Osteocyte (in vitro differentiated cells): ENCODE measurements at places on chromosomes 3 and 15. TPM values are rescaled to one million over a fixed set of nuclear protein-coding genes. Genes with fewer than 3 reads are reported as not detected.

The NAA50 gene
- 82.8 and 83.1 TPM in 2 replicates for total RNA-seq

The ETV5 gene
- total RNA-seq = 58.4 and 63.6 TPM in 2 replicates

The PLA2G4E gene
- total RNA-seq = not detected in 2 replicates

DNA sequence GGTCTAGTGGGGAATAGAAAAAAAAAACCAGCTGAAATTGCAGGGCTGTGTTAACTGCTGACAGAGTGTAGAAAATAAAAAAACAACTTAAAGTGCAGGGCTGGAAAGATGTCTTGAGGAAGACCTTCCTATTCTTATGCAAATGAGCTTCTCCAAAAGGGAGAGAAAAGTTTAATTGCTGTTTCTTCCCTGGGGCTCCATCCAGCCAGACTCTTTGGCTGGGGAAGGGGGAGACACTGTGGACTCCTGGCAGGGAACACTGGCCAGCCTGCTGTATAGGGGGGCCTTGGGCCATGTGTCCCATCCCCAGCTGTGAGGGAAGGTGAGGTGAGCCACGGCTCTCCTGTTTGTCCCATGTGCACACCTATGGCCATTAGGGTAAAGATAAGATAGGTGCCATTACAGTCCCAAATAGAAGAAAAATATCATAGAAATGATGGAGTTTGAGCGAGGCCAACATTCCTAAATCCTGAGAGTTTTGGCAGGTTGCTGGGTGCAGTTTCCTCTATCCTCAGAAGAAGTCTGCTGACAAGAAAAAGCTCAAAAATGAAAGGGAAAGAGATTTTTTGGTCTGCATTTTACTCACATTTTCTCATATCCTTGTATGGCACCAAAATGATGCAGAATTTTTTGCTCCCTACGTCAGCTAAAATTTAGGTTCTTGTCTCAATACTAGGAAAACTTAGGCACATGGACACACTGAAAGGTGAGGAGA lies 901.7 kb downstream of the PLOD2 start:
- no peaks in the 10 kb centered on the region for H3K27me3 ChIP-seq
- no peak overlapping the region for H3K4me3 ChIP-seq
- H3K4me1 ChIP-seq = no peaks in the 10 kb centered on the region
- H3K27ac ChIP-seq = no peak overlapping the region
- no peak for DNase-seq

- DNase-seq = no peak
- H3K27ac ChIP-seq = no peak overlapping the region
- peaks cover 58% of the 10 kb centered on the region for H3K4me1 ChIP-seq
- H3K36me3 ChIP-seq = no peaks in the 10 kb centered on the region
These were observed 112.5 kb downstream of the IGF2BP2 start for GRCh38 chr3:185712337-185712736.

- H3K27ac ChIP-seq = no peak overlapping the region
- DNase-seq = no peak
- no peak overlapping the region for H3K4me3 ChIP-seq
- no peaks in the 10 kb centered on the region for H3K36me3 ChIP-seq
- peaks cover 6% of the 10 kb centered on the region for H3K27me3 ChIP-seq
These were observed 195.2 kb upstream of the DPPA4 start for GRCh38 chr3:109532257-109533216.

- H3K27ac ChIP-seq = no peak overlapping the region
- DNase-seq = no peak
These were observed 100.6 kb downstream of the KLHL25 start for GRCh38 chr15:85694091-85694490.

DNA sequence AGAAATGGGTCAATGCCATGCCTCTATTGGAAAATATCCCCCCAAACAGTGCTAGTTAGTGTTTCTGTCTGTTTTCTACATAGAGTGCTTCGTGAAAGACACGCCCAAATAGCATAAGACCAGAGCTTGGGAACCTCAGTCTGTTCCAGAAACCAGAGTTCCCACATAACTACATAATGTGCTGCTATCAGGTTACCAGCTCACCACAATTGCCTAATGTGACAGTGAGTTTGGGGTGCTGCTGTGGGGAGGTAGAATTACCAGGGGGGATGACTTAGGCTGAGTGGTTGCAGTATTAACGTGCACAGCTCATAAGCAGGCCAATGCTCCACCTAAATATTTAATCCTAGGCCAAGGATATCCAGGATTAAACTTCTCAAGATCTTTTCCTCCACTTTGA lies 39.2 kb downstream of the DUT start:
- peaks cover 24% of the 10 kb centered on the region for H3K4me1 ChIP-seq
- no peaks in the 10 kb centered on the region for H3K27me3 ChIP-seq
- no peak overlapping the region for H3K27ac ChIP-seq
- no peak for DNase-seq

DNA sequence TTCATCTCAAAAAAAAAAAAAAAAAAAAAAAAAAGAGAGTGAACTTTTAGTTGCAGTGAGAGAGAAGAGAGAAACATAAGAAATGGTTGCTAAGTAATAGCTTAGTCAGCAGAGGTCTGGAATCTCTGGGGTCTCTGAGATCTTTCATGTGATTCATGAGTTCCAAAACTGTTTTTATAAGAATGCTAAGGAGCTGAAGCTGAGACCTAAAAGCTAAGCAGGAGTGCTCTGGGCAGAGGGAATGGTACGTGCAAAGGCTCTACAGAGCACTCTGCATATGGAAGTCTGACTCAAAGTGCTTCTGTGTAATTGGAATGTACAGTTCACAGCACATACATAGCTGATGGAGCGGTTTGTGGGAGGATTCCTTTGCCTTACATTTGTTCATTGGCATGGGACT lies 66.3 kb upstream of the LRIG1 start:
- H3K4me1 ChIP-seq = peaks cover 20% of the 10 kb centered on the region
- DNase-seq = no peak
- no peaks in the 10 kb centered on the region for H3K27me3 ChIP-seq
- H3K27ac ChIP-seq = peak overlapping the region; percentile 69
- H3K4me3 ChIP-seq = no peak overlapping the region

GRCh38 chr3:138359919-138360868 lies 11.8 kb downstream of the MRAS start:
- H3K4me1 ChIP-seq = peaks cover 48% of the 10 kb centered on the region
- H3K27ac ChIP-seq = no peak overlapping the region
- H3K4me3 ChIP-seq = no peak overlapping the region
- no peaks in the 10 kb centered on the region for H3K36me3 ChIP-seq

DNA sequence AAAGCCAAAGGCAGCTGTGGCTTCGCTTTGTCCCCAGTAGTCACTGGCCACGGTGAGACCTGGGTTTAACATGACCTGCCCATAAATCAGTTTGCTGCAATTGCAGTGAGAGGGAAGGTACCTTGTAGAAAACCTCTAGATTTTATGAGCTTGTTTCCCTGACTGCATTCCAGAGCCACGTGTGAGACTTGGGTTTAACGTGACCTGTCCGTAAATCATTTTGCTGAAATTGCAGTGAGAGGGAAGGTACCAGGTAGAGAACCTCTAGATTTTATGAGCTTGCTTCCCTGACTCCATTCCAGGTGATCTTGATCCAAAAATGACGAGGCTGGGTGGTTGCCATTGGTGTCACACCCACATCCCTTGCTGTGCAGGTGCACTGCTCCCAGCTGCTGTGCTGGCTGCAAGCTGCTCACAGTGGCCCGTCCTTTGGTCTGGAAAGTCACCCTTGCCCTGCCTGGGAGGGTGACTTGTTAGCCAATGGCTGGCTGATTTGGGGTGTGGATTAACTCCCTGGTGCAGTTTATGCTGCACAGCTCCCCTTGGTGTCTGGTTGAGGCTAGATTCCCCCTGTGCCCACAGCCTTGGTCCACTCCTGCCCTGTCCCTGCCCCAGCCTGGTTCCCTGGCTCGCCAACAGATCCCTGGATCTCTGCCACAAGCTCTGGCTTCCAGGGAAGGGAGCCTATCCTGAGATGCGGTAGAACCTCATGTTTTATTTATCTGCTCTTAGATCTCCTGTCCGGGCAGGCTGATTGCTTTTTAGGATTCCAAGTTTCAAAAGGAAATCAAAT lies 192.7 kb upstream of the CTDSPL start:
- no peak overlapping the region for H3K4me3 ChIP-seq
- H3K27me3 ChIP-seq = peaks cover 46% of the 10 kb centered on the region
- no peak overlapping the region for H3K27ac ChIP-seq
- H3K36me3 ChIP-seq = no peaks in the 10 kb centered on the region
- peaks cover 6% of the 10 kb centered on the region for H3K4me1 ChIP-seq
- DNase-seq = no peak
